Putamen (tissue), 1 donor: ENCODE measurements at places on chromosomes 5 and 9.

DNA sequence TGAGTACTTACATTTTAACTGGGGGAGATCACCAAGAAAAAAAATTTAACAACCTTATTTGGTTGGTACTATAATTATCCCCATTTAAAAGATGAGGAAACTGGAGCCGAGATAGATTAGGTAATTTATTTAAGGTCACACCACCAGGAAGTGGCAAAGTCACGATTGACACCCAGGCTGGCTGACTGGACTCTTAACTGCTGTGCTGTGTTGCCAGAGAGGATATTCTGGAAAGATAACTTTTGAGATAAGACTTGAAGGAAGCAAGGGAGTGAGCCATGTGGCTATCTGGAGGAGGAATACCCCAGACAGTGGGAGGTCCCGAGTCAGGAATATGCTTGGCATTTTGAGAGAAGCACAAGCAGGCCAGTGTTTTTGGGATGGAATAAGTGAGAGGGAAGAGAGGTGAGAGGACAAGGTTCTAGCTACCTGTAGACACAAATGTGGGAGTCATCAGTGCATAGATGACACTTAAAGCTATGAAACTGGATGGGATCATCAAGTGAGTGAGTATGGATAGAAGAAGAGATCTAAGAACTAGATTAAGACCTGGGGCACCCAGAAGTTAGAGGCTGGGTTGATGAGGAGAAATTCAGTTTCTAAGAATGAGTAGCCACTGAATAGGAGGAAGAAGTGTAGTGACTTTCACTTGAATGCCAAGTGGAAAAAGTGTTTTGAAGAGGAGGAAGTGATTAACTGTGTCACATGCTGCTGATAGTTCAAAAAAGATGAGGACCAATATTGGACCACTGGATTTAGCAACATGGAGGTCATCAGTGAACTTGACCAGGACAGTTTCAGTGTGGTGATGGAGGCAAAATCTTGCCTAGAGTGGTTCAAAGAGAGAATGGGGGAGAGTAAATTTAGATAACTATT is 25.6 kb downstream of the PDE8B start:
- no peak for DNase-seq

DNA sequence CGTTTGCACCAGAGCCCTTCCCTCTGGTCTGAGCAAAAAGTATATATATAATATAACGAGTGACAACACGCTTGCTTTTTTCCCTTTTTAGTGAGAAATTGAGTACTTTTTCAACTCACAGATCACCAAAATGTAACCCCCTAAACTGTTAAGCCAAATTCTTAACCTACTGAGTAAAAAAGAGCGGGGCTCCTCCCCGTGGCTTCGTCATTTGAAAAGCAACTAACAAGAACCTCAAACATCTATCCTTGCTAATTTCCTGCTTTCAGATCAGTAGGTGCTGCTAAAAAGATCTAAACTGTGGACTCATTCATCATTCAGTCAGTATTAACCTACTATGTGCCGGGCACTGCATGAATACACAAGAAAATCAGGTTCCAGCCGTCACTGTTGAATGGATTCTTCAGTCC is 1.0 kb upstream of the PTBP3 start:
- DNase-seq = peak; percentile 34

DNA sequence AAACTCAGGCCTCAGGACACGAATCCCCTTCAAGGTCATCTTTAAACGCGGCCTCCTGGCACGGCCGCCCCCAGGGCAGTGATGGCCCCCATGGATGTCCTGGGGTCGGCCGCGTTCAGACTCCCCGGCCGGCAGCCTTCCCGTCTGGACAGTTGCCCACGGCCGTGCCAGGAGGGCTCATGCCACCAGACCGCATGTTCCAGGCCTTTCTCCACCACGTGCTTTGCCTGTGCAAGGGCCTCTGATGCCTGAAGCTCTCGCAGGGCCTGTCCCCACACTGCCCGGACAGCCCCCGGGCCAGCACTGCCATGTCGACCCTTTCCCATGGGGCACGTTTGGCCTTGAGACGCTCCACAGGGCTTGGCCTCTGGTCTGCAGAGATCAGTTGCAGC is 34.6 kb downstream of the SLC9A3 start:
- DNase-seq = no peak

- no peak for DNase-seq
Measured at GRCh38 chr5:42927730-42928129, 112.4 kb downstream of the ANXA2R start.
